ENCODE measurements at places on chromosomes 7 and 10. TPM values are rescaled to one million over a fixed set of nuclear protein-coding genes. Genes with fewer than 3 reads are reported as not detected.

DNA sequence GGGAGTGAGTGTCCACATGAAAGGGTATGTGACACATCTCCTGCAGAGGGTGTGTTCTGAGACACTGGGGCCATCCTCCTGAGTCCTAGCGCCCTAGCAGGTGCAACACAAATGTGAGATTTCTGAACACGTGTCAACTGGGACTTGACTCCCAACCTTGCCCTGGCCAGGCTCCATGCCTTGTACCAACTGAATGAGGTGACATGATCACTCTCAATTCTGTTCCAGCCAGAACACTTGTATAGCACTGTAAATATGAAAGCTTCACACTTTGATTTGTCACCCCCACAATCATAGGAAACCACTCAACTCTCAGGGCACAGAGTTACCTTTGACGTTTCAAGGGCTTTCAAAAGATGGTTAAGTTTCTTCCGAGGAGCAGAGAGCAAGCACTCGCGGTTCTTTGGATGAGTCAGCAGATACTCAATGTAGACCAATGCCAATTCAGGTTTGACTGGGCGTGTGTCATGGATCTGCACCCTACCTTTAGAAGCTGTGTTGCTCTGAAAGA lies 48.6 kb downstream of the NCAPG2 start:
- DNase-seq, result no peak
- no peaks in the 10 kb centered on the region for H3K27me3 ChIP-seq
- H3K36me3 ChIP-seq, result peaks cover 62% of the 10 kb centered on the region
- H3K4me3 ChIP-seq, result no peak overlapping the region

GRCh38 chr10:4781955-4782354 lies 44.1 kb upstream of the AKR1E2 start:
- no peak overlapping the region for H3K27ac ChIP-seq
- peaks cover 9% of the 10 kb centered on the region for H3K4me1 ChIP-seq
- no peaks in the 10 kb centered on the region for H3K27me3 ChIP-seq
- H3K36me3 ChIP-seq, result no peaks in the 10 kb centered on the region
- no peak for DNase-seq

- no peak overlapping the region for H3K27ac ChIP-seq
- H3K27me3 ChIP-seq, result no peaks in the 10 kb centered on the region
- peak overlapping the region; percentile 96 for H3K4me3 ChIP-seq
- 0 out of 2 replicates have a peak, but pooled peaks cover 2% of the 10 kb centered on the region for H3K4me1 ChIP-seq
- peak; percentile 7 for DNase-seq
Measured at GRCh38 chr10:5685764-5686240, 1.2 kb downstream of the TASOR2 start.

GRCh38 chr7:90387470-90388240 lies 15.6 kb upstream of the CLDN12 start:
- no peak overlapping the region for H3K27ac ChIP-seq
- H3K27me3 ChIP-seq, result no peaks in the 10 kb centered on the region
- no peaks in the 10 kb centered on the region for H3K4me1 ChIP-seq
- peaks cover 27% of the 10 kb centered on the region for H3K36me3 ChIP-seq

The WDFY4 gene
- not detected for total RNA-seq
